Right renal pelvis (tissue), 4 donors: ENCODE measurements at places on chromosomes 12 and 14.
A peak's percentile ranks its signal among the peaks of the same experiment; 100 is the strongest.

DNA sequence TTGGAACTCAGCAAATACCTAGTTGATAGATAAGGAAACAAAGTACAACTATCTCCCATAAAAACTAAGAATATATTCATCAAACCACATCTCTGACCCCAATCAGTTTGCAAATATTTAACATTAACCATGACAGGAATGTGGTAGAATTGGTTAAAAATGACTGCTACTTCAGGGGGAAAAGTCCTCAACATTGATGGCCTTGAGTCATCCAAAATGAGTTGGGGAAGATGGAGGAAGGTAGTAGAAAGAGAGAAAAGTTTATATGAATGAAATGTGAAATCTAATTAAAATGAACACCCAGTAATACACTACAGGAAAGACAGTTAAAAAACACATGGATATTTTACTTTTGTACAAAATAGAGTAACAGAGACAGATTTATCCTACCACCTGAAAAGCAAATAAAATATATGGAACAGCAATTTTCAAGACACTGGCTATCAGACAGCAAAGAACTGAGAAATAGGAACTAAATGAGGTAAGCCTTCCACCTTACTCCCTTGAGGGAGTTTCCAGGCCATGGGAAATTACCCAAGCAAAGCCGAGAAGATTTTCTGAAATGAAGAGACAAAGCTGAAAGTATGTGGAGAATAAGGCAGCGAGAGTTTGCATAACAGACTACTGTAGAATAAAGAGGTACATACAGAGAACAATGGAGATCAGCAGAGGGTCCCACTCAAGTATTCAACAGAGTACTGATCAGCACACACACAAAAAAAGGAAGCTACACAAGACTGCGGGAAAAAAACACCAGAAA is 49.6 kb downstream of the TC2N start:
- no peak for DNase-seq

DNA sequence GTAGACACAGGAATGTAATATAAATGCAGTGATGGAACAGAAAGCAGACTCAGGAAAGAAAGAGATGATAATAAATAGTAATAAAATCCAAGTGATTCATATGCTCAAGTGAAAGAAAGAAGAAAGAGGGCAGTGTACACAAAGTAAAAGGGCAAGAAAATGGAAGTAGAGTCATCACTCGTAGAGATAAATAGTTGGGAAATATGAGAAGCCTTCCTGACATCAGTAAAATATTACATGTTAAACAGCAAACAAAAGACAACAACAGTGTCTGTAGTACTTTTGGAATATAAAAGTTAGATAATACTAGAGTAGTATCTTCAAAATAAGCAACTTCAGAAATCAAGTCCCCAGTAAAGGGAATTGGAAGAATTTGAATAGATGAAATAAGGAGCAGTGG is 412.3 kb downstream of the RAD51B start:
- DNase-seq, result no peak

- no peak for DNase-seq
Observed at GRCh38 chr12:24360907-24361306, 411.4 kb upstream of the SOX5 start.

- DNase-seq, result peak; percentile 73
Observed at GRCh38 chr12:109597795-109598427, 24.3 kb downstream of the MVK start.

- no peak for DNase-seq
Observed at GRCh38 chr14:32512813-32513212, 183.7 kb downstream of the AKAP6 start.

GRCh38 chr14:21768875-21769257 is 95.2 kb upstream of the OR4E1 start:
- DNase-seq, result no peak

- no peak for DNase-seq
Observed at GRCh38 chr14:91238085-91238484, 6.4 kb downstream of the GPR68 start.

DNA sequence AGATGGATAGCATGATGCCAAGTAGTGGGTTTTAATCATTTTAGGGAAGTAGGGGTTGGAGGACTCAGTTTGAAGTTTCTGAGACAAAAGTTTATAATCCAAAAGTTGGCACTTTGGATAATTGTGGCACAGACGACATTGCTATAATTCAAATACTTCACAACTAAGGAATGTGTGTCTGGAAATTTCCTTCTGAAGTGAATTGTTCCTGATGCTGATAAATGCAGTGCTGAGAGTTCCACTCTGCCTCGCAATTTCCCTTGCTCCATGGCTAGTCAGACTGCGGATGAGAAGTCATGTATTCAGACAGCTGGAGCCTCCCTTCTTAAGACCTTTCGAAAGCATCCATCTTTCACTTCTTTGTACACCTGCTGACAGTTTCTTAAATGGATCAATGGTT is 393.3 kb upstream of the PRICKLE1 start:
- no peak for DNase-seq

GRCh38 chr14:97848317-97848980 is 1051.3 kb downstream of the VRK1 start:
- peak; percentile 7 for DNase-seq

DNA sequence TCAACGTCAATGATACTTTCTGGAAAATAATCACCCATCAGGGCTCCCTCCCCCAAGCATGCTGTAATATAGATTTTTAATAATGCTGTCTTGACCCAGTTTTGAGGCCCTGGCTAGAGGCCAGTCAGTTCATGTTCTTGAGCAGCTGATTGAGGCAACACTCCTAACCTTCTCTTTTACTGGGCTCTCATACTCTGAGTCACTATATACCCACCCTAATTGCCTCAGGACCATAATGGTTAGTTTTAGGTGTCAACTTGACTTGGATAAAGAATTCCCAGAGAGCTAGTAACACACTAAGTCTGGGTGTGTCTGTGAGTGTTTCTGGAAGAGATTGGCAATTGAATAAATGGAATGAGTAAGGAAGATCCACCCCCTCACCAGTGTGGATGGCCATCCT is 527.0 kb upstream of the ATP2B1 start:
- no peak for DNase-seq

- no peak for DNase-seq
Observed at GRCh38 chr14:76096257-76096656, 55.5 kb upstream of the GPATCH2L start.

DNA sequence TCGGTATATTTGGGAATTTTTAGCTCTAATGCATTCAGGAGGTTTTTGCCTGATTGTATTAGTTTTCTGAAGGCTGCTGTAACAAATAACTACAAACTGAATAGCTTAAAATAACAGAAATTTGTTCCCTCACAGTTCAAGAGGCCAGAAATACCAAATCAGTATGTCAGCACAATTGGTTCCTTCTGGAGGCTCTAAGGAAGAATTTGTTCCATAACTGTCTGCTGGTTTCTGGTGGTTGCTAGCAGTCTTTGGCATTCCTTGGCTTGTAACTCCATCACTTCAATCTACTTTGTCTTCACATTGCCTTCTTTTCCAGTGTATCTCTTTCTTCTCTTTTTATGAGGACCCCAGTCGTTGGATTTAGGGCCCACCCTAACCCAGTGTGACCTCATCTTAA is 21.3 kb downstream of the TMTC3 start:
- DNase-seq, result no peak

GRCh38 chr12:94305130-94305957 is 154.3 kb downstream of the CEP83 start:
- DNase-seq, result no peak

GRCh38 chr12:73659802-73660201 is 877.8 kb upstream of the ATXN7L3B start:
- DNase-seq, result no peak

DNA sequence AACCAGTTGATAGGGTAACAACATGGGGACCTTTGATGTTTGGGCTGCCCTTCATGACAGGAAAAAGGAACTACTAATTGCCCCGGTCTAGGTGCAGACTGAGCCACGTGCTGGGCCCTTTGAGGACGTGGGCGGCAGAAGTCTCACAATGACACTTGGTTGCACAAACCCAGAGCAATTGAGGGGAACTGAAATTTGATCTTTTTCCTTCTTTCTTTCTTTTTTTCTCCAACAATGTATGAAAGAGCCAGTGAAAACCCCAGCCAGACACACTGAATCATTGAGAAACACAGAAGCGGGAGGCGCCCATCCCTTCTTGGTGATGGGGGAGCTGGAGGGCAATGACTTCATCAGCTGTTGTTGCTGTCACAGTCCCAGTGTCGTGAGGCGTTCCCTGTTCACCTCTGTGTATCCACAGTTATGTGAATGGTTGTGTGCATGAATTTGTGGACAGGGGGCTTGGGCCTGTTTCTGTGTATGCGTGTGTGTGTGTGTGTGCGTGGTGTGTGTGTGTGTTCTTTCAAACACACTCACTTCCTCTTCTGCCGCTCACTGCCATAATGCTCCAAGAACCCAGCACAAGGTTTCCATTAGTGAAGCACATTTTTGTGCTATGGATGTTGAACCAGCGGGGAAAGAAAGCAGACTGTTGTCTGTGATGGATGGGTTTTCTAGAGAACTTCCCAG is 137.5 kb upstream of the CCND2 start:
- DNase-seq, result peak; percentile 49

- DNase-seq, result no peak
Observed at GRCh38 chr12:79156846-79157463, 292.4 kb downstream of the SYT1 start.

- no peak for DNase-seq
Observed at GRCh38 chr14:61119006-61119405, 138.0 kb downstream of the SLC38A6 start.

- DNase-seq, result no peak
Observed at GRCh38 chr14:96629558-96630222, 127.5 kb downstream of the PAPOLA start.

- DNase-seq, result no peak
Observed at GRCh38 chr14:100072783-100073346, 7.6 kb downstream of the EVL start.

- DNase-seq, result no peak
Observed at GRCh38 chr12:131914179-131914702, 14.8 kb upstream of the PUS1 start.

GRCh38 chr14:49303946-49304516 is 282.1 kb downstream of the RPS29 start:
- peak; percentile 73 for DNase-seq

DNA sequence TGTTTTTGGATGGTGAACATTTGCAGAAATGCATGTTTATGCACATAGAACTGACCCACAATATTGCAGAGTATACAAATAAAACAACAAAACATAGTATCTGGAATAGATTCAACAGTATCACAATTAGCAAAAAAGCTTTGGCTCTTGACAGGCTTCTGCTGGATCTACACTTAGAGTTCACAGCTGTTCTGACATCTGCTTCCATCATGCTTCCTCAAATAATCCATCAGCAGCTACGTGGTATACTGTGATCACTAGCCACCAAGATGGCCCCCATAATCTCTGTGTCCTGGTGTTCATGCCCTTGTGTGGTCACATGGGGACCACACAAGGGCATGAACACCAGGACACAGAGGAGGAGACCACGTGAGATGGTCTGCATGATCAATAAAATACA is 166.6 kb upstream of the CCDC198 start:
- no peak for DNase-seq

GRCh38 chr14:29062466-29062865 is 295.9 kb downstream of the FOXG1 start:
- DNase-seq, result no peak

DNA sequence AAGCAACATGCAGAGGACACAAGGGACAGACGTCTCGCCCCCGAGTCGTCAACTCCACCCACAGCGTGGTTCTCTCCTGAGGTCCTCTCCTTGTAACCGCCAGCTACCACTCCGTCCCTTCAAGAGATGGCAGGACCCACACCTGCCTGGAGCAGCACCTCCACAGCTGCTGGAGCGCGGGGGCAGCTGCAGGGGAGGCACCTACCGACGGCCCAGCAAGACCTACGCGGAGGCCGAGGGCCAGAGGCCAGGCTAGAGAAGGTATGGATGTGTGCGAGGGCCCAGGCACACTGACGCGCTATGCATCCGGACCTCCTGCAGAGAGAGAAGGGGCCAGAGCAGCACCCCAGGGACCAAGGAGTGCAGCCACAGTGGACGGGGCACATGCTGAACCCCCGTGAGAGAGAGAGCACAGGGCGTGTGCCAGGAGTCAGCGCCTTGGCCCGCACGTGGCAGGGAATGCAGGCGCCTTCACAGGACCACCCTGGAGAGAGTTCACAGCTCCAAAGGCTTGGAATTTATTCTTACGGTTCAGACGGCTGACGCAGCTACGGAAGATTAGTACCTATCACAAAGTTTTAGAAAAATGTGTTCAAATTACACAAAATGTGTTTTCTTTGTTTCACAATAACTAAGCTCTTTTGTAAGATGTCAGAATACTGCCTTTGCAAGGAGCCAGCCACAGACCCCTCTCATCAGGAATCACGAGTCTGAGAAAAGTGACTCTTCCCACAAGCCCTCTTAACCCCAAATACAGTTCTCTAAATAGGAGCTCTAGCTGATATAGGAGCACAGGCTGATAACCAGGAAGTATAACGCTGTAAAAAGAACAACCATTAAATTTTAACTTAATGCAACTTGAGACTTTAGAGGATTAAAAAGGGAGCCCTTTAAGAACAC is 36.8 kb downstream of the CDC42BPB start:
- DNase-seq, result no peak

- DNase-seq, result no peak
Observed at GRCh38 chr12:50201987-50202521, 34.9 kb upstream of the CERS5 start.

GRCh38 chr12:96186607-96187301 is 7.4 kb upstream of the ELK3 start:
- no peak for DNase-seq

DNA sequence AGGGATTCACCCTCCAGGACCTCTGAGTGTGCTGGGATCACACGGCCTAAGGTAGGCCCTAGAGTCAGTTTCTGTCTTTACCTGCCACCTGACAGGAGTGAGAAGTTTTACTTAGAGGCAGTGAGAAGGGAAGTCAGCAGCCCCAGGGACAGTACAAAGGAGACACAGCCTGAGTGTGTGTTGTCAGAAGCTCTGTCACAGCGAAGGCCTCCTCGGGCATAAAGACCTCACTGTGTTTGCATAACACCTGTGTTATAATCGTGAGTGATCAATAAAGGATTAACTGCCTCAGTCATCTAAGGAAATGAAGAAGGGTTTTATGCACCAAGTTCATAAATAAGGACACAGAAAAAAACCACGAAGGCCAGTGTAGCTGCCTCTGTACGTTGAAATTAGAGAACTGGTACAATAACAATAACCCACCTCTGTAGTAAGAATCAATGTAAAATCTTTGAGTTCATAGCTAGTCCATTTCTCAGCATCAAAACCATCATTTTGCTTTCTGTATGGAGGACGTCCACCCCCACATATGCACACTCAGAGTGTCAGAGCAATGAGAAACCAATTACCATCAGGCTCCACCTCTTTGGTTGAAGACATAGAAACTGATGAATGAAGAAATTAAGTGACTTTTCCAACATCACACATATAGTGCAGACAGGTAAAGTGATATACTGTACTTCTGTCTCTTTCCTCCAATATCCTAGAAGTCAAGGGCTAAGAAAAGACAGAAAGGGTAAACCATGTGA is 159.3 kb downstream of the DAD1 start:
- DNase-seq, result no peak
